ENCODE measurements at places on chromosomes 13 and 19.

GRCh38 chr13:46647512-46648065 lies 94.6 kb downstream of the LRCH1 start:
- DNase-seq: no peak

DNA sequence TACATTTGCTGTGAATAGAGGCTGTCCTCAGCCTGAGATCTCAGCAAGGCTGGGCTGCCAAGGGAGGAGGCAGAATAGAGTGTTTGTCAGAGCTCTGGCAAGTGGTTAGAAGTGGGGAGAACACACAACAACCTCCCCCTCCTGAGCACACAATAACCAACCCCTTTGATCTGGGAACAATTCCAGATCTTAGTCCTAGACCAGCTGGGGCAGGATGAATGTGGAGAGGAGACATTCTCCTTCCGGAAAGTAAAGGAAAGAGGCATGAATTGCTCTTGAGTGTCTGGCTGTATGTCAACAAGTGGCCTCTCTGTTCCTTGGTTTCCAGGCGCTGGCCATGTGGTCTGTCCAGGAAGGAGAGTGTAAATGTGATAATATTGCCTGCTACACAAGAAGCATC lies 114.9 kb upstream of the TMTC4 start:
- no peak for DNase-seq

GRCh38 chr19:15418231-15418578 lies 583 bp downstream of the AKAP8L start:
- DNase-seq: no peak

DNA sequence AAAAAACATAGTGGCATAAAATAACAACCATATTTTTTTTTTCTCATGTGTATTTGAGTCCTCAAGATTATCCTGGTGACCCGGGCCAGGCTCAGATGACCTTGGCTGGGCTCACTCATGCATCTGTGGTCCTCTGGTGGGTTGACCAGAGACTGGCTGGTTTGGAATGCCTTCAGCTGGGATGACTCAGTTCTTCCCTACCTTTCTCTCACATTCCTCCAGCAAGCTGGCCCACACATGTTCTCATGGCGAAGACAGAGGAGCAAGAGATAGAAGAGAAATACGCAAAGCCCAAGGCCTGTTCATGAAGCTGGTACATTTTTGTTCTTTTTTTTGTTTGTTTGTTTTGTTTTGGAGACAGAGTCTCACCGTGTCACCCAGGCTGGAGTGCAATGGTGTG lies 14.3 kb upstream of the ZNF541 start:
- DNase-seq: no peak

DNA sequence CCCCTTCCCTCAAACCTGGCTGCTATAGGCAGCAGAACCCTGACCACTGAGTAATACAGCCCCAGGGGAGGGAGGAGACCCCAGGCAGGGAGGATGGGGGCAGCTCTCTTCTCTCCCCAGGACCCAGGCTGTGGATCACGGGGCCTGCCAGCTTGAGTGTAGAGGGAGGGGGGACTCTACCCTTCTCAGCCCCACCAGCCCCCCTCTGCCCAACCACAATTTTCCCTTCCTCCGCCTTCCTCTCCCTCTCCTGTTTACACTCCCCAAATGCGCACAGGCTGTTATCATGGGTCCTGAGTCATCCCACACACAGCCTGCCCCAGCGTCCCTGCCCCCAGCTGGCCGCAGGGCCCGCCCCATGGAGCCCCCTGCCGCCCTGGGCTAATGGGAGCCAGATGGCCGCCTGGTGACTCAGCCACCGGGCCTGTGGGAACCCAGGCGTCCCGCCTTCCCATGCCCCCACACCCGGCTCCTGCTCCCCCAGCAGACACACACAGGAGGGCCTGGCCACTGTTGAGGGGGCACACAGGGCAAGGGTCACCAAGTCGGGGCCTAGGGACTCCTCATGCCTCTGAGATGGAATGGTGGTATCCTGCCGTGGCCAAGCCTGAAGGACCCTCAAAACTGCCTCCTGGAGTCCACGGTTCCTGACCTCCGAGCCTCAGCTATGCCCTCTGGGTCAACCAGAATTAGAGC lies 13.6 kb downstream of the CCDC97 start:
- DNase-seq: no peak

DNA sequence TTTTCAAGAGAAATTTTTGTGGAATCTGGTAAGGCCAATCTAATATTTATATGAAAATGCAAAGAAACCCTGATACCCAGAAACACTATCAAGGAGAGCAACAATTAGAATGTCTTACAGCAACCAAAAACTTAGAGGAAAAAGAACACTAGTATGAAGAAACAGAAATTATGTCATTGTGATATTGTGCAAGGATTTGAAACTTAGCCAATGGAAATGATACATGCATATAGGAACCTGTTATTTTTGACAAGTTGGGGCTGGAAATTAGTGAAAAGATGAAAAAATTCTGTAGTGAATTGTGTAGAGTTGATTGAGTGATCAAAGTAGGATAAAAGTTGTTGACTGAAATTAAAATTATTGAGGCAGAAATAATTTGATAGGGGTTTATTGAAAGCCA lies 792.6 kb upstream of the SLITRK6 start:
- no peak for DNase-seq

DNA sequence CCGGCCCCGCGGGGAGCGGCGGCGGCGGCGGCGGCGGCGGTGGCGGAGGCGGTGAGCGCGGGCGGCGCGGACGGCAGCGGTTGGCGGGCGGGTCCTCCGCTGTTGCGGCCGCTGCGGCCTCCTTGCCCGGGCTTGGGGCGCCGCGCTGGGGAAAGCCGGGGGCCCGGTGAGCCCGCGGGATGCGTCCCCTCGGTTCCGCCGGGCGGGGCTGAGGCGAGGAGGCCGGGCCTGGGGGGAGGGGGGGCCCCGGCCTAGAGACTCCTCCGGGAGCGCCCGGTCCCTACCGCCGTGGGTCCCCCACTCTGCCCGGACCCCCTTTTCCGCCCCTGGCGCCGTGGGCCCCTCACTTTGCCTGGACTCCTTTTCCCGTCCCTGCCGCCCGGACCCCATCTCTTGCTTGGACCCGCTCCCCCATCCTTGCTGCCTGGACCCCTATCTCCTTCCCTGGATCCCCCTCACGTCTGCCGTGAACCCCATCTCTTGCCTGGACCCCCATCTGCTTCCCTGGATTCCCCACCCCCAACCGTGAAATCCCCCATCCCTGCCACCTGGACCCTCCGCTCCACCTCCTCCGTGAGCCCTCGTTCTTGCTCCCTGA lies 28.6 kb upstream of the NDUFS7 start:
- DNase-seq: no peak

DNA sequence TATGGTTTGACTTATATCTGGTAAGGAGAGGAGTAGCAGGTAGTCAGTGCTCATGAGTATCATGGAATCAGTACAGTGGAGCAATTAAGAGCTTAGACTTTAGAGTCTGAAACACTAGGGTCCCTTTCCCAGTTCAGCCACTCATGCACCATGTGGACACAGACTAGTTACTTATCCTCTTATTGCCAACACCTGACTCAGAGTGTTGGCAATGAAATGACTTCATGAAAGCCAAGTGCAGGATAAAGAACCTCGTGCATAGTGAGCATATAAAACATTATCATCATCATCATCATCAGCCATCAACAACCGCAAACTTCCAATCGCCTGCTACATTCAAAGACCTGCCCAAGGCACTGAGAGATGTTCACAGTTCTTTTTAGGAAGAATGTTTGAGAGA lies 164.2 kb downstream of the FOXO1 start:
- DNase-seq: no peak

- DNase-seq: no peak
These were observed 290.0 kb downstream of the PCDH9 start for GRCh38 chr13:66940113-66940512.

DNA sequence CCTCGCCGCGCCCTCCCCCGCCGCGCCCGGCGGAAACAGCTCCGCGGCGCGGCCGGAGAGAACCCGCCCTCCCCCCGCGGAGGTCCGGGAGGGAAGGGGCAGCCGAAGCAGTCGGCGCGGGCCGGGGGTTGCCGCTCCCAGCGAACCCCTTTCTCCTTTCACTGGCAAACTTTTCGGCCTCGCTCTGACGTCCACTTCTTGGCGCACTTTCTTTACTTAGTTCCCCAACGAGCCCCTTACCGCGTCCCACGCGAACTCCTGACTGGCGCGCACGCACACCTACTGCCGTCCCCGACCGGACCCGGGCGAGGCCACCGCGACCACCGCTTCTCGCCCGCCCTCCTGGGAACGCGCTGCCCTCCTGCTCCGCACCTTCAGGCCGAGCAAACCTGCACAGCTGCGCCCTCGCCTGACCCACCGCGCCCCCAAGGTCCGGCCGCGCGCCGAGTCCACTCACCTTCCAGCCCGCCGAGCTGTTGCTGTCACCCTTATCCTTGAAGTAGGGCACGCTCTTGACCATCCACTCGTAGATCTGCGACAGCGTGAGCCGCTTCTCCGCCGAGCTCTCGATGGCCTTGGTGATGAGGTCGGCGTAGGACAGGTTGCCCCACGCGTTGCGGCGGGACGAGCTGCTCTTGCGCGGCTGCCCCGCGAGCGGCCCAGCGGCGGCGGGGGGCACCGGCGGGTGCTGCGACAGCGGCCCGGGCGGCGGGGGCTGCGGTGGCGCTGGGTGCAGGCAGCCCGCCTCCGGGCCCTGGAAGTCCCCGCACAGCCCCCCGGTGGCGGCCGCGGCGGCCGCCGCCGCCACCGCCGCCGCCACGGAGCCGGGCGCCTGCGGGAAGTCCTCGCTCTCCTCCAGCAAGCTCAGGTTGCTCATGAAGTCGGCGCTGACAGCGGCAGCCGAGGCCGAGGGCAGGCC lies 1.1 kb downstream of the FOXO1 start:
- peak; percentile 17 for DNase-seq

- DNase-seq: no peak
These were observed 19.9 kb downstream of the PPP5C start for GRCh38 chr19:46366620-46367292.

DNA sequence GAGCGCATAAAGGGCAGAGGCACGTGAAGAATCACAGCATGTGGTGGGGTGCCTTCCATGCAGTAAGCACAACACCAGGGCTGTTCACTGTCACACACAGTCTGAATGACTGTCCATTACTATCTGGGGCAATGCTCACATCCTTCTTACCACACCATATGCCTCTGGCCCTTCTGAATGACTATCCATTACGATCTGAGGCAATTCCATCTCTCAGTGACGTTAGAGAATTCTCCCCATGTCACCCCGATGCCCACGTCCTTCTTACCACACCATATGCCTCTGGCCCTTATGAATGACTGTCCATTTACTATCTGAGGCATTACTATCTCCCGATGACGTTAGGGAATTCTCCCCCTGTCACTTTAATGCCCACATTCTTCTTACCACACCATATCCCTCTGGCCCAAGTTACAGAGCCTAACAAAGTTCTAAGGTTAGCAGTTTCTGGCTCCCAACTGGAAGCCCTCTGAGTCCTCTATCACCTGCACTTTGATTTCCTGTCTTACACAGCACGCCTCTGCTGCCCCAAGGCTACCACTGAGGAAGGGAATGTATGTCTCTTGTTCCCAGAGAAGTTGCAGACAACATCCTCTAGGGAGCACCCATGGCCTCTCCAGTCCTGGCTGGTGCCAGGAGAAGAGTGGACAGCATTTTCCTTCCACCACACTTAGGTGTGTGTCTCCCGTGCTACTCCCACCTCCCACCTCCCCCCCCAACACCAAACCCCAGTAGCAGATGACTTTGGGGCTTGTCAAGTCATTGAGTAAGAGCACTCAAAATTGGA lies 154.8 kb downstream of the COG6 start:
- no peak for DNase-seq

- peak; percentile 78 for DNase-seq
These were observed 6.0 kb downstream of the AP1M2 start for GRCh38 chr19:10580979-10581631.

- DNase-seq: no peak
These were observed 114.2 kb downstream of the RAP2A start for GRCh38 chr13:97548138-97548537.

DNA sequence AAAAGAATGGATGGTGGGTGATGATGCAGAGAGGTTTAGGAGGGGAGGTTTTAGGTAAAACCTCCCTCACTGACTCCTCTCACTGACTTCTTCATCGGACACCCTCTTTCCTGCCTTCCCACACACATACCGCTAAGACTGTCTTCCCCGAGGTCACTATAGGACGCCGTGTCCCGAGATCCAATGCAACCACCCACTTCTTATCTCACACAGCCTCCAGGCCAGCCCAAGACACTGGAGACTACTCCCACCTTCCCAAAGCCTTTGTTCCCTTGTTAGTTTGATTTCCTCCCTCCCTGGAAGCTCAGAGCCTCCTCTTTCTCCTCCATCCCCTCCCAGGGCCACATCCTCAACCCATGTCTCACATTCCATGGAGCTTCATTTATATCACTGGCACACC lies 16.5 kb upstream of the CAMSAP3 start:
- DNase-seq: no peak

- no peak for DNase-seq
These were observed 576.7 kb upstream of the PCDH9 start for GRCh38 chr13:67806796-67807195.

- no peak for DNase-seq
These were observed 2.1 kb upstream of the CA11 start for GRCh38 chr19:48648134-48648533.

DNA sequence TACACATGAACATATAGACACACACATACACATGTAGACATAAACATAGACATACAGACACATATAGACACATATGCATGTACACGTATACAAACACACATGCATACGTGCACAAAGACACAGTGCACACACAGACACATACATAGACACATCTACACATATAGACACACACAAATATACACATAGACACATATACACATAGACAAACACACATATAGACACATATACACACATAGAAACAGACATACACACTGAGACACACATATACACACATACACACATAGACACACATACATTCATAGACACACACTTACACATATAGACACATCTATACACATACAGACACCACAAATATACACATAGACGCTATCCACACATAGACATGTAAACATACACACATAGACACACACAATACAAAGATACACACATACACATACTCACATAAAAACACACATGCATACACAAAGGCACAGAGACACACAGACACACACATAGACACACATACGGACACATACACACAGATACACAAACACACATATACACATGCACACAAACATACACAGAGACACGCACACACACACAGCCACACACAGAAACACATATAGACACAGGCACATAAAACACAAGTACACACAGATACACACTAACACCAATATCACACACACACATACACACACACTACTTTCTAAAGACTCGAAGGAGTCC lies 254.0 kb downstream of the TSHZ3 start:
- no peak for DNase-seq

- no peak for DNase-seq
These were observed 7.3 kb downstream of the EPSTI1 start for GRCh38 chr13:42984691-42985090.

DNA sequence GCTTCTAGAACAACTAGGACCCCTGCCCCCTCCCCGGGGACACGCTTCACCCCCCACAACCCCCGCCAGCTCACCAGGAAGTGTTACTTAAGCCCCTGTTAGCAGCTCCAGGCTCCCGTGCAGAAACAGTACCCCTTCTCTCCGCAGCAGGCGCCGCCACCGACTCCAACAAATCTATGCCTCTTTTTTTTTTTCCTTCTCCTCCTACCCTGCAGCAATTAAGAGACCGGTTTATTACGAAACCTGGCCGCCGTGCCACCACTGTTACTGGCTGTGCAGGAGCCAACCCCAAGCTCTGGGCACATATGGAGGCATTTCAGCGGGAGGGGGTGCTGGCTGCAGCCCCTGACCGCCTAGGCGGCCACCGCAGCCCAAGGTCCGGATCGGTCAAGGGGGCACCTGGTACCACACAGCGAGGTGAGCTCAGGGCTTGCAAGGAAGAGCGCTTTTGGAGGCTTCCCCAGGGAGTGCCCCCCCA lies 2.4 kb downstream of the GADD45B start:
- peak; percentile 53 for DNase-seq

Measured in T-helper 1 cell (primary cell).